ENCODE measurements at places on chromosomes 6 and 20.

DNA sequence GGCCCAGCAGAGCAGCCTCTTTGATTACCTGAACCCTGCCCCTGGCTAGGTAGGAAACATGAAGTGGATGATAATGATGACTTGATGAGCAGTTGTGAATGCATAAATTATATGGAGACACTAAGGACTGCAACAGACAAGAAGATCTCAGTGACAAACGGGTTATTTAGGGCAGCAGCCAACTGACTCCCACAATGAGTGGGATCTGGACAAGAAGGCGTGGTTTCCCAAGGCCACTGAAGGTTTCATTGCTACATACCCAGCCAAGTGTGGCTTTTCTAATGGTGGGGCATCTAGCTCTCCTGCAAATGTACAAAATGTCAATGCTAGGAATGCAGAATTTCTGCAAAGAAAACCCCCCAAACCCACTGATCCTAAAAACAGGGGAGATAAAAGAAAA, 29.4 kb downstream of the RING1 start:
- DNase-seq = no peak

DNA sequence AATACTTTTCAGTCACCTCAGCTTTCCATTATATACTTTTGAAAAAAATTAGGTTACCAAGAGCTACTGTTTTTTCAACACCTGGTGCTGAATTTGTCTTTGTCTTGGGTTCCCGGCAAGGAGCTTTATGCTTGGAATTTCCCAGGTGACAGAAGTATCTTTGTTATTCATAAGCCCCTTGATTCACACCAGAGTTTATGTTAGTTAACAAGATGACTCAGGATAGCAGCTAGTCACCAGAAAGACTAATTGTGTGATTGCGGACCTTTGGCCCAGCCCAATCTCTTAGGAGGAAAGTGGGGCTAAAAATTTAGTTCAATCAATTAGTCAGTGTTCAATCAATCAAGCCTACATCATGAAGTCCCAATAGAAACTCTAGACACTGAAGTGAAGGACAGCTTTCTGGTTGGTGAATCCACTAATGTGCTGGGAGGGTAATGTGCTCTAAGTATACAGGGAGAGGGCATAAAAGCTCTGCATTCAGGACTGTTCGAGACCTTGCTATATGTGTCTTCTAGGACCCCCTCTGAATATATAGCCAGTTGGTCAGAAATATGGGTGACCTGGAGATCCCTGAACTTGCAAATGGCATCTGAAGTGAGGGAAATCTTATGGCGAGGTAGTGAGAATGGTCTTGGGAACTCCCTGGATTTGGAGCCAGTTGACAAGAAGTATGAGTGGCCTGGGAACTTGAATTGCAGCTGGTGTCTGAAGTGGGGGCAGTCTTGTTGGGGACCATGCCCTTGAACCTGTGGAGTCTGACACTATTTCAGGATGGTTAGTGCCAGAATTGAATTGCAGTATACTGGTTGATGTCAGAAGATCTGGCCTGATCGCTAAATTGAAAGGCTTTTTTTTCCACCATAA, 16.2 kb downstream of the TMEM30A start:
- no peak for DNase-seq

GRCh38 chr6:159094444-159095252, 49.9 kb upstream of the TAGAP start:
- DNase-seq = no peak

GRCh38 chr6:53058388-53059195, 6.6 kb upstream of the FBXO9 start:
- DNase-seq = no peak

DNA sequence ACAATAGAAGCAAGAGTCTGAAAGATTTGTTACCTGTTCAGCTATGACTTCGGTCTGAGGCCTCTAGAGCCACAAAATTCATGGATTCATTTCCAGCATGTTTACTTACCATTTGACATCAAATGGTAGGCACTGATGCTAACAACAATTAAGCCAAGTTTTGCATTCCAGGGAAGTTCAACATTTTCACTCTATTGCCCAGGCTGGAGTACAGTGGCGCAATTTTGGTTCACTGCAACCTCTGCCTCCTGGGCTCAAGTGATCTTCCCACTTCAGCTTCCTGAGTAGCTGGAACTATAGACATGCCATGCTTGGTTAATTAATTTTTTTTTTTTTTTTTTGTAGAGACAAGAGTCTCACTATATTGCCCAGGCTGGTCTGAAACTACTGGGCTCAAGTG, 114.1 kb upstream of the SGK1 start:
- DNase-seq = no peak

DNA sequence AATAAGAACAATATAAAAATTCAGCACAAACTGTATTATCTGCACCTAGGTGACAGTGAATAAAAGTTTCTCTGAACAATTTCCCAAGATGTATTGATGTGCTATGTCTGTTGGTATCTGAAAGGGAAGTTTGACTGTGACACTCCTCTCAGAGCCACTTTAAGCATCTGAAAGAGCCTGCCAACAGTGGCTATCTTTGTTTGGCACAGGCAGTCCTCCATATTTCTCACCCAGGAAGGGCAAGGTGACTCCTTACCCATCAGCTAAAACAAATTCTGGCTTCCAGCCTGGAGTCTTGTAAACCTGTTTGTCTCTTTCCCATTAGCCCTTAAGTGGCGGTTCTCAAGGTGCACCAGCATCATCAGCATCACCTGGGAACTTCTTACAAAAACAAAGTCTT, 122.4 kb upstream of the VGLL2 start:
- DNase-seq = no peak

DNA sequence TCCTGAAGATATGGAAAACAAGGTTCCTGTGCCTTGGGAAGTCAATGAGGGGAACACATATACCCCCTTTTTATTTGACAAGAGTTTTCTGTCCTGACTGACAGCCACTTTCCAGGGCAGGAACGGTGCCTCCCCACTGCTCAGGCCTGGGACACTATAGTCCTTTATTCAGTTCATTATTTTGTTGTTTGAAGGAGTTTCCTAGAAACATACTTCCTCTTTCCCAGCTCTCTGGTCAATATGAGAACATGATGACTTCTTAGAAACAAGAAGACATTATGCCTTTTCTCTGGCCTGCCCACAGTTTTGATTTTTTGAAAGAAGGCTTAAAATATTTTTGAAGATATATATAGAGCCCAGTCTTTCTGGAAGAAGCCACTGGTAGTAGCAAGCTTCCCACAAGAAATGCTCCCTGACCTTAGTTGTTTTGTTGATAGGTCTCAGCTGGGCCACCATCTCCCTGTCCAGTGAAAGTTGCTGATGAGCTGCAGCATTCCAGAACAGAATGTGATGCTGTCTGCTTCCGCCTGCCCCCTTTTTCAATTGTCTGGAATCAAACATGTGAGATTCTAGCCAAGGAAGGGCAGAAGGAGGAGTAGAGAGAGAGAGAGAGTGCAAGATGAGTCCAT, 350.0 kb upstream of the PRND start:
- no peak for DNase-seq

- DNase-seq = no peak
These were observed 48.8 kb downstream of the KIZ start for GRCh38 chr20:21174516-21175239.

- DNase-seq = no peak
These were observed 39.2 kb downstream of the BACH2 start for GRCh38 chr6:90257486-90257738.

DNA sequence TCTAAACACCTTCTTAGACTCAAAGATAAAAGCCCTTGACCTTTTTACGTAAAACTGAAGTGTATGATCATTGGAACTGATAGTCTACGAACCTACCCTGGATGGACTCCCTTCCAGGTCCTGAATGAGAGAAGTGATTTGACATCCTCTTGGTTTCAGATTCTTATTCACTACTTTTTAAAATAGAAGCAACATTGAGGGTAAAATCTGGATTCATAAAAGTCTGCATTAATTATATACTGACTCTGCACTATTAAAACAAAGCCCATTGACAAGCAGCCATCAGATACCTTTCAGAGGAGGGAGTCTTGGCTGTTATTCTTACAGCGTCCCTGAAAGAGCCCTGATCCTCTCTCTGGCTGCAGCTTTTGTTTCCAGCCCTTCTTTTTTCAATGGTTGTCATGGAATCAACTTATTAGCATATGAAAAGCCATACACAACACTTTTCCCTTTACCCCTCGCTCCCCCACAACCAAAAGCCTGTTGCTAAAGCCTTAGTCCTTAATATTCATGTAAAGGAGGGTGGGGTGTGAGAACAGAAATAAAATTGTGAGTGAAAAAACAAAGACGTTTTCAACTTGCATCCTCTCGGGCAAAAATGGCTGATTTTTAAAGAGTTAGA, 270.0 kb upstream of the MARCKS start:
- DNase-seq = peak; percentile 86

DNA sequence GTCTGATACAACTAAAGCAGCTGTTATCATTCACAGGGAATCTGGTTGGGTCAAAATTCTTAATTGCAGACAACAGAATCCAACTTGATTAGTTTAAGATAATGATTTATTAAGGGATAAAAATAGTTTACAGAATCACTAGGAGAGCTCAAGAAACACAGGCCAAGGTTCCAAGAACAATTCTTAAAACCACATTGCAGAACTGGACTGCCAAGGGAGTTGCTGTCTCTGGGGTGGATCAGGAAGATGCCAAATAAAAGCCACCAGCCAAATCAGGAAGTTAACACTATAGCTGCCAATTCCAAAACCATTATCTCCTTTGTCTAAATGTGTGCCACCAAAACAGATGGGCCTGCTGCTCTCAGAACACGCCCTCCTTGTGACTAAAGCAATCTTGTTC, 53.7 kb downstream of the NUDT3 start:
- no peak for DNase-seq

- DNase-seq = no peak
These were observed 739 bp downstream of the CTSZ start for GRCh38 chr20:59006167-59006863.

DNA sequence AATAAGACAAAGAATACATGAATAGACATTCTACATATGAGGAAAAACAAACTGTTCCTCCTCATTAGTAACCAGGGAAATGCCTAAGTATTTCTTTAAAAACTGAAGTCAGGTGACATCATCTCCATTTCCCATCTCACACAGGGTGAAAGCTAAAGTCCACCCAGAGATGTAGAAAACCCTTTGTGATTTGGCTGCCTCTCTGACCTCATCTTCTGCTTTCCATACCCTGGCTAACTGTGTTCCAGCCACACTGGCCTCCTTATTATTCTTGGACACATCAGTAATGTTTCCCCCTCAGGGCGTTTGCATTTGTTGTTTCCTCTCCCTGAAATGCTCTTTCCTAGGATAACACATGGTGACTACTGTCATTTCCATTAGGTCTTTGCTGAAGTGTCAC, 40.4 kb downstream of the ESF1 start:
- DNase-seq = no peak

DNA sequence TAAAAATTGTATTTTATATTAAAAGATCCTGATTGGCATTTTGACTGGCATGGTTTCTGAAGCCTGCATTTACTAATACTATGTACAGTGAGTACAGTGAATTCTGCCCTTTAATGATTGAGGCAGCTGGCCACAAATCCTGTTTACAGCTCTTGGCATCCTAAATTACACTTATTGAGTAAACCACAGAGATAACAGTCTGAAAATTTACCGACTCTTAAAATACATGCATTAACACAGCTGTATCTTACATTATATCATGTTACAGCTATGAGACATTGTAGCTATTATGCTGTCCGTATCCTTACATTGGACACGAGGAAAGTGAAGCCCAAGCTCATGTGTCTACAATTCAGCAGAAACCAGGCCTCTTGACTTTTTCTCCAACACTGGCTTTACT, 90.8 kb downstream of the FAM83B start:
- DNase-seq = no peak

DNA sequence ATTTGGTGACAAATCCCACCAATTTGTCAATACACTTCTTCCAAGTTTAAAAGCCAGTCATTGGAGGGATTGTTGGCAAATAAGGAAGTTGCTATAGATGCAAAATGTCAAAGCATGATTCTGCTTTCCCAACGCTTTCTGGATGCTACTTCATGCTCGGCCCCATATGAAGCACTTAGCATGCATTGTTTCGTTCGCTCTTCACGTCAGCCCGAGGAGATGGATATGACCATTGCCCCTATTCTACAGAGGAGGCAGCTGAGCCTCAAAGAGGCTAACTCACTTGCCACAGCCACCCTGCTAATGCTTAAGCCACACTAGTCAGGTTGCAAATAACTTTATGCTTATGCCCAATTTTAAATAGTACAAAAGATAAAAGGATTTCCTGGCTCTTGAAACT, 2.8 kb upstream of the NXT1 start:
- DNase-seq = no peak

DNA sequence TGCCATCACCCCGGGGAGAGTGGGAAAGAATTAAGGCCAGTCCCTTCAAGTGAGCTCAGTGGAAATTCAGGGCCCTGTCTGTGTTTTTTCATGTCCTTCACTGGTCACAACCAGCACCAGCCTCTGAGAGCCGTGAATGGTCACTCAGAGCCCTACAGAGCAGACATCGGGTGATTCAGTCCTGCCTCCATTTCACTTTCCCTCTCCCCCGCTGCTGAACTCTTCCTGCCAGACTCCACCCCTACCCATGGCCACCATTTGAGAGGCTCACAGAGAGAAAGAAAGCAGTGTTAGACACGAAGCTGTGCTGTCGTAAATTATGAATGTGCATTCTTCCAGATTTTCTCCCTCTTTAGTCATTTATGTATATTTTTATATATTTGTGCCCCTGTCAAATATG, 5.4 kb downstream of the R3HDML start:
- DNase-seq = no peak

- DNase-seq = no peak
These were observed 73.7 kb upstream of the ESR1 start for GRCh38 chr6:151733680-151734320.

GRCh38 chr20:2109425-2110210, 8.0 kb downstream of the STK35 start:
- DNase-seq = no peak

DNA sequence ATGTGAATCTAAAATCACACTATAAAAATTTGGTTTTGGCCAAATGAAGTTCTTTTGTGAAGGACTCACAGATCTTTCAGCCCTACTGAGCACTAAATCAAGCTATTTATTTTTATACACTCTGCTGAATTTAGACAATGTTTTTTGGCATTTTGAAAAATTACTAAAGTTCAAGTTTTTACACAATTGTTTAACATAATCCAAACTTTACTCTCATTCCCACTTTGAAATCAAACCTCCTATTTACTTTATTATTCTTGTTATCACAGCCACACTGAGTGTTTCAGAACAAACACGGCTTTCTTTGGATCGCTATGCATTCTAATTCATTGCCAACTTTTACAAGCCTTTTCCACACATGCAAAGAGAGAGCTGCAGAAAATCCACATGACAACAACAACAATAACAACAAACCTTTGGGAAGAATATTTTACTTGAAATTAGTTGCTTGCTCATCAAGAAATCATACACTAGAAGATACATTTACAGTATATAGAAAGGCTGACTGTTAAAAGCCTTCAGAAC, 49.1 kb upstream of the TMEM30A start:
- DNase-seq = no peak

- no peak for DNase-seq
These were observed 4.1 kb downstream of the CCDC170 start for GRCh38 chr6:151497905-151498304.

GRCh38 chr20:46204594-46205186, 86.6 kb downstream of the CD40 start:
- no peak for DNase-seq
